ENCODE measurements at places on chromosomes 6 and 20. TPM values are rescaled to one million over a fixed set of nuclear protein-coding genes. Genes with fewer than 3 reads are reported as not detected.

GRCh38 chr6:61711849-61712248, 574.2 kb downstream of the KHDRBS2 start:
- DNase-seq, result no peak

- DNase-seq, result no peak
Measured at GRCh38 chr6:157530126-157530525, 149.1 kb downstream of the ZDHHC14 start.

DNA sequence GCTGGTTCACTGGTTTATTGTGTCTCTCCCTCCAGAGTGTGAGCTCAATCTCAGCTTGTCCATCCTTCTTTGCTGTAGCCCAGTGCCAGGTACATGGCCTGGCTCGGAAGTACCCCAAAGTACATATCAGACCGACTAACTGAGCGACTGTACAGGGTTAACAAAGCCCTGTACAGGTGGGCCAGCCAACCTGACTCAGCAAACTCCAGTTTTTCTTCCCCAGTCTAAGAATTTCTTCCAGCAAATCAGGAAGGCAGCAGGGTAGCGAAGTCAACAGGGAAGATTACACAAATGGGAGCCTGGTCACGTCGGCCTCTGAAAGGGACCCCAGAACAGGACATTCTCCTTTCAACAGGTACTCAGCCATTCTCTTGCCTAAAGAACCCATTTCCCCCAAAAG, 31.3 kb downstream of the ZMYND8 start:
- no peak for DNase-seq

CDC5L gene
- 22.6 TPM for total RNA-seq

DNA sequence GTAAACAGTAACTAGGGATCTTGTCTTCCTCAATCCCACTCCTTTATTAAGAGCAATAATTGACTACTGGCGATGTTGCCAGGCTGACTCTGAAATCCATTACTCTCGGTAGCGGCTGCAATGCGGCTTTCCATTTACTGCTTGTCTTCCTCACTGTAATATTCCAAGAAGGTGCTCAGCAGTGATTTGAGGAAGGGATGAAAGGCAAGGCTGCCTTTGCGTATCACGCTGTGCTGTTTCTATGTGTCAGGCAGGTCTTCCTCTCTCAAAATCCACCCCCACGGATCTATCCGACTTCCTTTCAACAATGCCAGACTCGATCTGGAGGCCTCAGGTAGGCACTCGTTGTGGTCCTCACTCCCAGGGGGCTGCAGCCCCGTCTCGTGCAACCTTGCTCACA, 261.4 kb upstream of the CDH4 start:
- no peak for DNase-seq

- DNase-seq, result no peak
Measured at GRCh38 chr6:33696076-33696475, 15.4 kb downstream of the UQCC2 start.

- DNase-seq, result no peak
Measured at GRCh38 chr20:59662856-59663512, 58.6 kb downstream of the PHACTR3 start.

- DNase-seq, result no peak
Measured at GRCh38 chr6:65098349-65098748, 608.7 kb downstream of the EYS start.

- no peak for DNase-seq
Measured at GRCh38 chr6:155297669-155298068, 16.6 kb downstream of the TFB1M start.

BPIFB4 gene
- total RNA-seq, result not detected

CLPSL2 gene
- not detected for total RNA-seq

DNA sequence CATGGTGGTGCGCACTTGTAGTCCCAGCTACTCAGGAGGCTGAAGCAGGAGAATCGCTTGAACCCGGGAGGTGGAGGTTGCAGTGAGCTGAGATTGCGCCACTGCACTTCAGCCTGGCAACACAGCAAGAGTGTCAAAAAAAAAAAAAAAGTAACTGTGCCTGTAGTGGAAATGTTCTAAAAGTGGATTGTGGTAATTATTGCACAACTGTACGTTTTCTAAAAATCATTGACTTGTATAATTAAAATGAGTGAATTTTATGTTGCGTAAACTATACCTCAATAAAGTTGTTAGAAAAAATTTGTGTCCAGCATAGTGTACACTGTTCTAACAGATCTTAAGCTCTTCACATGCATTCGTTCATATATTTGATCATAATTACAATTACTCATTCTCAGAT, 5.5 kb downstream of the SEC23B start:
- DNase-seq, result no peak

DNA sequence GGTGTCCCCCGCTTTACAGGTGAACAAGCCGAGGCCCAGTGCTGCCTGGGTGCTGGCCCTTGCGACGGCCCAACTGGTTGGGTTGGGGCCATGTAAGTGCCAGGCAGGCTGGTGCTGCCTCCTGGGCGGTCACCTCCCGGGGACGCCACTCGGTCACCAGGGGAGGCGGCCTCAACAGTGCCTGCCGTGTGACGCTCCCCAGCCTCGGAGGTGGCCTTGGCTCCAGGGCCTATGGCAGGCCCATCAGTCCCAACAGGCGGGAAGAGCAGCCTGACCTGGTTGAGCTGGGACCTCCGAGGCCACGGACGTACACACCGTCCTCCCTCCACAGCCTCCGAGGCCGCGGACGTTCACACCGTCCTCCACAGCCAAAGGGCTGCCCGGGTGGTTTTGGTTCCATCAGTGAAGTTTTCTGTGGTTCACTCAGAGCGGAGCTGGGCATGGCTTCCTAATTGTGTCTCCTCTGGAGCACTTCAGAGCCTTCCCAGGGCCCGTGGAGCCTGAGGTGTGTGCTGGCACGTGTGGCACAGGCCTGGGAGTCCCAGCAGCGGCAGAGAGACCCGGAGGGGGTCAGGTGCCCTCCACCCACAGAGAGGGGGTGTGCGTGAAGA, 19.3 kb upstream of the SLCO4A1 start:
- DNase-seq, result no peak

DNA sequence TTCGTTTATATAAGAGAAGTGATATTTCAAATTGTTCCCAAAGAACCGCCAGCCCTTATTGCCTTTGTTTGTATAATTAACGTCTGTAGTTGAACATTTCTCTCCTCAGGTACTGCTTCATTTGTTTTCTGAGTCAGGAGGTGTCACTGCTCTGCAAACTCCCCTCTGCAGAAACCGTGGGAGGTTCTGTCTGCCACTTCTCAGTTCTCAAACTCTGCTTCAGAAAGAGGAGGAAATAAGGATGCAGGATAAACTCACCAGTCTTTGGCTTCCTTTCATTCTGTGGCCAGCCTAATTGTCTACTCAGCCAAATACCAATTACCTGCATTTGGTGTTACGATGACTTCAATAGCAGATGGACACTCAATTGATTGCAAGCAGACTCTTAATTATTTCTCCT, 149.8 kb downstream of the PAK5 start:
- DNase-seq, result no peak

GRCh38 chr6:166176106-166176505, 8.5 kb upstream of the TBXT start:
- no peak for DNase-seq

SNTA1 gene
- 1.5 TPM for total RNA-seq

DNA sequence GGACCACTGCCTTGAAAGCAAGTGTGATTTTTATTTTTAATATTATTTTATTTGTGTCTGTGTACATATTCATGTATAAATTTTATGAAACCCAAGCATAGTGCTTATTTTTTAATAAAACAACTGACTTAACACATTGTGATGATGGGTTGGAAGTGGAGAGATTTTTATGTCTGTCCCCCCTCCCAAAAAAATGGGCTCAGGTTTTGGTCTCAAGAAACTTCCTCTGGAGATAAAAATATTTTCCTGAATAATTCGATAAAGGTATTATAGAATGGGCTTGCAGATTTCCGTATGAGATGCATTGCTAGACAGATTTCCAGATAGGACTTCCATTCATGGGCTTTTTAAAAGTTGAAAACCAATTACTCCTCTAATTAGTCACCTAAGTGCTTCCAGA, 2.7 kb downstream of the FOXQ1 start:
- no peak for DNase-seq

- DNase-seq, result no peak
Measured at GRCh38 chr20:64231621-64232550, 23.7 kb upstream of the PCMTD2 start.

DNA sequence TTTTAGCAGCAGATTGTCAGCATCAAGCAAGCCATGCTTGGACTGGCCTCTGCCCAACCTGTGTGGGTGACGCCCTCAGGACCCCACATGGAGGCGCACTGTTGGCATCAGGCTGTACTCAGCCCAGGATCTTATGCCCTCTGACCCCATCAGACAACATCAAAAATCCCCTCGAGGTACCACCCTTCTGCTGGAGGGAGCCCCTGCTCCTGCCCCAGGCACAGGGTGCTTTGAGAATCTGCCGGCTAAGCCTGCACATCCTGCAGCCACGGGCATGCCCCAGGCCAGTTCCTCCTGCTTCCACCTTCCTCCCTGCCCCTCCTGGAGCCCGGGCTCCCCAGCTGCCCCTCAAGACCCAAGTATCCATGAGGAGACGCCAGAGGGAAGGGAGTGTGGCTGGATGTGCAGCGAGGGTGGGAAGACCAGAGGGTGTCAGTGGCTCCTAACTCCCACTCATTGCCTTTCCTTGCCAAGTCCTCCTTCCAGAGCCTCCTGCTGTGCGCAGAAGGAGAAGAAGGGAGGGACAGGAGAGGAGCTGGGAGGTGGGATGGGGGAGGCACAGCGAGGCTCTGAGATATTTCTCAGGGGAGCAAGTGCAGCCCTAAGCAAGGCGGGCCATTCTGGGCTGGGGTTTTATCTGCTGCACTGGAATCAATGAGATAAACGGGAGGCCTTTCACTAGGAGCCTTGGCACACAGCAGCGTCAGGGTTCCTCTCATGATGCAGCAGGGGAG, 77.4 kb upstream of the CST7 start:
- DNase-seq, result no peak

DNA sequence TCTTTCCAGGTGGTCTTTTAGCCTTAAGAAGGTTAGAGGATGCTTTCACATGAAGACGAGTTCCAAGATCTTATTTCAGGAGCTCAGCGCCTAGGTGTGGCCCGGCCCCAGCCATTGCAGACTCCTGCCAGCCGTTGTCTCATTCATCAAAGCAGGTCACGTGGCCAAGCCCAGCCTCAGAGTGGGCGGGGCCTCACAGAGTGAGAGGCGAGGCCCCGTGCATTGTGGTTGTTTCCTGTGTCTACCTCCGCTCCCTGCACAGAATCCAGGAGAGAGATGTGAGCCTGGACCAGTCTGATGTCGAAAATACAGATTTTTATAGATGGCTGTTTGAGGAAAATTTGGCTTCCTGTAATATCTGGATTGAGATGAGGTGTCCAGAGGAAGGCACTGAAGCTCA, 49.2 kb upstream of the CST5 start:
- no peak for DNase-seq

DNA sequence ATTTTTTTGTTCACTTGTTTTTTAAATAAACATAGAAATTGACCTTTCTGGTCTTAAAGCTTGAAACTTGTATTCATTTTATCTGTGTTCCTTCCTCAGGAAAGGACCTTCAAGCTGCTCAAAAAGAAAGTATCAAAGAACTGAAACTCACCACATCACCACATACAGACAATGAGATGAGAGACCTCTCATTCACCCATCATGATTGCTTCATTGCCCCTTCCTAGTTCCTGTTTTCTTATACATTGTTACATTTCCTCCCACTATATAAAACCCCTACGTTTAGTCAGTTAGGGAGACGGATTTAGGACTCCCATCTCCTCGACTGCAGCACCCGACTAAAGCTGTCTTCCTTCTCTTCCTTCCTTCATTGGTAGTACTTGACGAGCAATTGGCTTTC, 180.5 kb upstream of the OPRM1 start:
- DNase-seq, result no peak

DNA sequence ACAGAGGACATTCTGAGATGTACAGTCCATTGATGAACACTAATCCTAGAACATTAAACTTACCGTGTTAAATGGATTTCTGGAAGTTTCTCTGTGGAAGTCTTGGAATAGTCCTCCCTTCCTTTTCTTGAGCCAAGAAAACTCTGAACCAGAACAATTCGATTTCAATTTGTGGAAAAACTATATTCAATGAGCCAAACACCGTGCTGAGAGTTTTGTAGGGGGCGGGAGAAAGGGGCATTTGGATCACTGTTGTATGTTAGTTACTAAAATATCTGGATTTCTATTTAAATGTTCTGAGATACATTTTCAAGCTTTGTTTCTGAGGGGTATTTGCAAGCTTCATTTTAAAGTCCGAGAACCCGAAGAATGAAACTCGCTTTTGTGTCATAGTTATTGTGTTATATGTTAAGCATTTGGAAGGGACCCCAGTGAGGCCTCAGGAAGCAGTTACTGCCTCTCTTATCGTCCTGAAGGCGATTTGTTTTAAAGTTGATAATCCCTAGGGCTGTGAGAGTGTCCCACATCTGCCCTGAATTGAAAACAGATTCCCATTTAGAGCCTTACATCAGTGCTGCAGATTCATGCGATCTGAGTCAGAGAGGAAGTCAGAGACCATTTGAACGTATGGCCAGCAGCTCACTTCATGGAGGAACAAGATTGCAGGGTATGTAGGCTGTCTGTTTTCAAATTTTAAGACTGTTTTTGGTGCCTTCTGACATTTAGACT, 70.8 kb upstream of the SASH1 start:
- no peak for DNase-seq

GRCh38 chr20:15241681-15242080, 904.3 kb upstream of the FLRT3 start:
- DNase-seq, result no peak

DNA sequence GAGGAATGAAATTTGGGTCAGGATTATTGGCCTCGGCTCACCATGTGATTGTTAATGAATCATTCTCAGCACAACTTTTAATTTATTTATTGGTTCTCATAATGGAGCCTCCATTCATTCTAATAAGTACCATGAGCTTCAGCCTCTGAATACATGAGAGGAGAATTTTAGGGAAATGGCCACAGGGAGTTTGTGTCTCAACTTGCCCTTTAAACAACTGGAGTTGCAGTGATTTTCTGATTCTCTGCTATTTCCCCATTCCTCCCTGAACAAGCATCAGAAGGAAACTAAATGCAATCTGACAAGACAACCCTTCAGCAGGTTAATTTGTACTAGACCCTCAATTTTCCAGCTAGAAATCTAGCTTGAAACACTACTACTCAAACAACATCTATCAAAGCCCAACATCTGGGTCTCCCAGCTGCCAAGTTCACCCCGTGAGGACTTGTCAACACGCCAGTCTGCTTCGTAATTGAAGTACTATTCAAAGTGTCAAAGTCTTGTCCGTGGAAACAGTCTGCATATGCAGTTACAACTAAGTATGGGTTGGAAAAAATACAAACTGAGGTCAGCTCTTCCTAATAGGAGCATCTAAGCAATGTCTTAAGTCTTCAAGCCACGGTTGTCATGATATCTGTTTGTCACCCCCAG, 235.4 kb downstream of the CDH4 start:
- no peak for DNase-seq

GRCh38 chr6:87375315-87375714, 30.7 kb downstream of the C6orf163 start:
- DNase-seq, result no peak

CTCFL gene
- total RNA-seq, result not detected

DNA sequence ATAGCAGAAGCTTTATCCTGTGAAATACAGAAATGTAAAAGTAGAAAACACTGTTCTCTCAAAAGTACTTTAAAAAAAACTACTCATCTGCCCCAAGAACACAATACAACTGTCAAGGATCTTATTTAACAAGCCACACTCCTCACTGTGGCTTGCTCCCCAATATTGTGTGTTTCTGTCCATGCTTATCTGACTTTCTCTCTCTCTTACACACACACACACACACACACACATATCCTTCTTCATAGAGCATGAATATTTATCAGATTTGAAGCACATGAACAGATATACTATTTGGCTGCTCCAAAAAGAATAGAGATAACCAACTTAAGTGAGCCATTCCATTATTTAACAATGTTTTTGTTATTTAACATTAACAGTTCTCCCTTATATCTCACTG, 3.6 kb upstream of the PHIP start:
- DNase-seq, result no peak

PTGIS gene
- 0.08 TPM for total RNA-seq
